GM12878 (cell line): ENCODE measurements at places on chromosomes 12 and 14. TPM values are rescaled to one million over a fixed set of nuclear protein-coding genes. Genes with fewer than 3 reads are reported as not detected.

GRCh38 chr14:55968741-55969140 lies 149.5 kb upstream of the PELI2 start:
- DNase-seq = no peak

DNA sequence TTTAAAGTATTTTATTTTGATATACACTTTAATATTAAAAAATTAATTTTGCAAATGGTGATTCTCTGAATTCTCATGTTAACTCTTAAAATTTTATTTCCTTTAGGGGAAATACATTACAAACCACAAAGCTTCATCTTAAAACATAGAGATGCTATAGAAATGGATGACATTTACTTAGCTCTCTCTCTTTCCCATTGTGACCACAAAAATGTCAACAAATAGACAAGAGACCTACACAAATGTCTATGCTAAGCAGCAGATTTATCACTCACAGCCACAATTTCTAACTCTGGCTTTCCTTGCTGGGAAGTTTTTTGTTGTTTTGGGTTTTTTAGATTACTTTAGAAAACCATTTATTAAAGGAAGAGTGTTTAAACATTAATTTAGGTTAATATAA lies 19.9 kb upstream of the PHC1 start:
- DNase-seq = no peak

DNA sequence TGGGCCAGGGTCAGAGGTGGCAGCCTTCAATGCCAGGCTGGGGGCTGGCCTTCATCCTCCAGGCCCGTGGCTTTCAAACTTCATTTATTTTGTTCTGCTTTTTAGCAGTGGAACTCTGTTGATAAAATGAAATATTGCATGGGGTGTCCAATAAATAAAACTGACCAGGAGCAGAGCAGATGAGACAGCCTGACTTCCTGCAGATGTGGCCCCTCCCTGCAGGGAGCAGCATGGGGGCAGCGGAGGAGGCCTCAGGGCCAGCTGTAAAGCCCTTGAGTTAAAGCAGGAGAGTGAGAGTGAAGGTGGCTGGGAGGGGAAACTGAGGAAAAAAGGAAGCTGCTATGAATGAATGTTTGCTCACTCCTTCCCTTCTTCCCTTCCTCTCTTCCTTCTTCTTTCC lies 120.3 kb downstream of the RPAP3 start:
- DNase-seq = no peak

DNA sequence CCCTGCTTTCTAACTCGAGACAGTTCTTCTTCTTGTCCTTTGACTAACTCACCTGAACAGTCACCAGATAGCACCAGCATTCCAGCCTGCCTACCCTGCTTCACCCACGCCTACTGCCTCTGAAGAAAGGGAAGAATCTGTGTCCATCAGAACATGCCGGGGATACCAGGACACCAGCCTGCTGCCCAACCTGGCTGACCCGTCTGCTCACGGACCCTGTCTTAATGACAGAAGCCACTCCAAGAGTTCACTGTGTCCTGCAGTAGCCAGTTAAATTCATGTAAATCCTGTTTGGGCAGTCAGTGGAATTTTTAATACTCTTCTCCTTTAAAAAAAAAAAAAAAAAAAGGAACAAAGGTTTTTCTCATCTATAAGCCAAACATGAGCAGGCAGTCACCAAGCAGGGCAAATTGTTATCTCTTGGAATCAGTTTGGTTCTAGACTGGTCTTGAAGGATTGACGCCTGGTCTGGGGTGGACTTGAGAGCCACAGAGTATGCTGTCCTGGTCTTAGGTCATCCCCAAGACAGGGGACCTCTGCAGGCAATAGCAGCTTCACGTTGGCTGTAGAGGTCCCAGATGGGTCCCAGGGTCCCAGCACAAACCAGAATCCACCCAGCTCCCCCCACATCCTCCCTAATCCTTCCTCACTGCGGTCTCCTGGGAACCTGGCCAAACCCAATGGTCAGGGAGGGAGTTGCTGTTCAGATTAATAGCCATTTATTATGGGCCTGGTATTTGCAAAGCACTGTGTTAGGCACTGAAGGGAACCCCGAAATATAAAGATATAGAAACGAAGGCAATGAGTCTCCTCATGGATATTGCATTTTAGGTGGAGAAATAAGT lies 181.1 kb upstream of the HIF1A start:
- no peak for DNase-seq

DNA sequence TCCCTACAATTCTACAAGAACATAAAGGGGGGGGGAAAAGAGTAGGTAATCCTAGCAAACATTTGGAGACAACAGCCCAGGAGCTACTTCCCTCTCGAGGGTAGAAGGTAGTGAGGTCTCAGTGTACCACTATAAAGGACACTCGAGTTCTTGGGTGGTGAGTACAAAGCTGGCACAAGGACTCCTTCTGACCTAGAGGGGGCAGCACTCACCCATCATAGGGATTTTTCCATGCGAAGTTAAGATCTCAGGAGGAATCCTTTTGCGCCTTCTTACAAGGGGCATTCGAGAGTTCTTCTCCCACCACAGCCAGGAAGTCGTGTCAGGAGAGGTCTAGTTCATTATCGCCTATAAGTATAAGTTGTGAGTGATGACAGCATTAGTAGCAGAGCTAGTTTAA lies 200.2 kb upstream of the RBM19 start:
- no peak for DNase-seq

DNA sequence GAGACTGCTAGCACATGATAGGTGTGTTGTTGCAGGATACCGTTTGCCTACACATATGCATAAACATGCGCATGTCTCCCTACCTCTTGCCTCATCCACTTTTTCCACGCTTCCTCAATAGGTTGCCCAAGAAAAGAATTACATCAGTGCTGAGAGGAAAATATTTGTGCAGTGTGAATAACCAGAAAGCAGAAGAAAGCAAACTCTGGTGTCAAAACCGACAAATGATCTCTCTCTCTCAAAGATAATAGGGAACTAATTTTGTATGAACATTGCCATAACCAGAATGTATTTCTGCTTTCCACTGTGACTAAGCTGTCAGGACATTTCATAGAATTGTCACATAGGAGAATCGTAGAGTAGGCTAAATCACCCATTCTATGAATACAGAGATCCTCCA lies 1.3 kb downstream of the CLEC7A start:
- no peak for DNase-seq

DNA sequence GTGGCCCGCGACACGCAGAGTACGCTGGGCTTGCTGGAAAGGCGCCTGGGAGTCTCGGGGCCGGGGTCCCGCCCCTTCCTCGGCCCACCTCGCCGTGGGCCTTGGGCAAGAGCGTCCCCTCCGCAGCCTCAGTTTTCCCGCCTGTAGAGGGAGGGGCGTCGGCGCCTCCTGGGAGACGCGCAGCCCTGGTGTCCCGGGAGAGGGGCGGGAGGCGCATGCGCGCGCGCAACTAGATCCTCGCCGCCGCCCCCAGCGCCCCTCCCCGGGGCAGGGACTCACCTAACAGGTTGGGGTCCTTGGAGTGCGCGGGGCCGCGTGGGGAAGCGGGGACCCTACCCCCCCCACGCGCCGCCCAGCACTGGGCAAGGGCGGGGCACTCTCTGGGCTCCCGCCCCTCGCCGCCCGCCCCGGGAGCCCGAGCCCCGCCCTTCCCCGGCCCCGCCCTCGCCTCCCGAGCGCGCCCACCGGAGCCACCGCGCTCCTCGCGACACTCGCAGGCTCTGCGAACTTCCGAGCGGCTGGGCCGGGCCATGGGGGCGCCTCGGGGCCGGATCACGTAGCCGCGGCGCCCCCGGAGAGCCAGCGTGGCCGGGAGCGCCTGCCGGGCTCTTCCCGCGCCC lies at the start of gene KIF26A:
TSS of gene KIF26A (plus strand) at position 490 of the 620 bp plus-strand sequence. CDS start 136 bp downstream, outside the sequence.
- no peak for DNase-seq

Gene HNRNPA1
- polyA plus RNA-seq = 1,346 and 1,428 TPM in 2 replicates

Gene MYF6
- polyA plus RNA-seq = not detected in 2 replicates

Gene TPPP2
- polyA plus RNA-seq = not detected in 2 replicates

Gene NEUROD4
- polyA plus RNA-seq = 0.05 TPM in 1 of 2 replicates, not detected in the other

Gene DCAF5
- polyA plus RNA-seq = 18.6 and 18.8 TPM in 2 replicates
